ENCODE measurements at places on chromosomes 1 and 21. TPM values are rescaled to one million over a fixed set of nuclear protein-coding genes. Genes with fewer than 3 reads are reported as not detected.

DNA sequence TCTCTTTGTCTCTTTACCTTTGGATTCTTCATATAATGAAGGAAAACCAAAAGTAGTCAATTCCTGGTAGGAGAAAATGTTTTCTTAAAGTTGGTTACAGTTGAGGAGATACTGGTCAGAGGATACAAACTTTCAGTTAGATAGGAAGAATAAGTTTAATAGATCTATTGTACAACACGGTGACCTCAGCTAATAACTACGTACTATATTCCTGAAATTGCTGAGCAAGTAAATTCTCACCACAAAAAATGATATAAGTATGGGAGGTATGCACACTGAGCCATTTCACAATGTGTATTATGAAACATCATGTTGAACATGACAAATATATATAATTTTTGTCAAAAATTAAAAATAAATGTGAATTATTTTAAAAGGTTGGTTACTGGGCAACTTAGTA, 20.4 kb downstream of the SSX2IP start:
- no peak for DNase-seq

- no peak for DNase-seq
Observed at GRCh38 chr1:86259390-86259789, 102.8 kb upstream of the COL24A1 start.

DNA sequence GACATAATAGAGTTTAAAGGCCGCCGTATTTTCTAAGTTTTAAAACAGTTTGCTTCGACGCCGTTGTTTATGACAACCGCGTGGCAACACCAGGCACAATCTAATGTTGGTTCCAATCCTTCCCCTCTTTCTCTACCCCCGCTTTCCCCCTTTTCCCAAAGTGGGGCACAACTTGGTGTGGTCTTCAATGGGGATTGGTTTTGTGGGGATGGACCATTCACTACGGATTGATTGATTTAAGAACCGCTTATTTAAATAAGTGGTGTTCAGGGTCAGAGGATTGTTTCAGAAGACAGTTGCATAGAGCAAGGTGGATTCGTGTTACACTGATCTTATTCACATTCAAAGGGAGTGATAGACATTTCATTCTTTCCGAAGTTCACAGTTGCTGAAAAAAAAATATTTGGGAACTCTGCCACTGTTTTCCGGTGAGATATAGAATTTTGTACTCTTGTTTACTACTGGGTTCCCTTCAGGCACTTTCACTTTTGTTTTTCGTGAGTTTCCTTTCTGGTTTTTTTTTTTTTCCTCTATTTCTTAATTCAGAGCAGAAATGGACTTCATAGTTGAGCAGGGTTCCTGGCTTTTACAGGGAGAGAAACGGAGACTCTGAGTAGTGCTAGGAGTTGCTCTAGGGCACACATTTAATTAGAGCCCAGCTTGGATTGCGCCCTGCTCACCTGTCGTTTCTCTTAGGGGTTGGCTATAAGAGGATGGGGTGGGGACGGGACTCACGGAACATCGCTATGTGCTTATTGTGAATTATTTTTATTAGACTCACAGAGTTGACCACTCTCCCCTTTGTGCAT, 79.6 kb upstream of the AK4 start:
- no peak for DNase-seq

TGFBR3 gene
- polyA plus RNA-seq, result 6.8 TPM

CHI3L2 gene
- polyA plus RNA-seq, result 0.24 TPM

- no peak for DNase-seq
Observed at GRCh38 chr1:119739150-119739549, 27.4 kb downstream of the PHGDH start.

DNA sequence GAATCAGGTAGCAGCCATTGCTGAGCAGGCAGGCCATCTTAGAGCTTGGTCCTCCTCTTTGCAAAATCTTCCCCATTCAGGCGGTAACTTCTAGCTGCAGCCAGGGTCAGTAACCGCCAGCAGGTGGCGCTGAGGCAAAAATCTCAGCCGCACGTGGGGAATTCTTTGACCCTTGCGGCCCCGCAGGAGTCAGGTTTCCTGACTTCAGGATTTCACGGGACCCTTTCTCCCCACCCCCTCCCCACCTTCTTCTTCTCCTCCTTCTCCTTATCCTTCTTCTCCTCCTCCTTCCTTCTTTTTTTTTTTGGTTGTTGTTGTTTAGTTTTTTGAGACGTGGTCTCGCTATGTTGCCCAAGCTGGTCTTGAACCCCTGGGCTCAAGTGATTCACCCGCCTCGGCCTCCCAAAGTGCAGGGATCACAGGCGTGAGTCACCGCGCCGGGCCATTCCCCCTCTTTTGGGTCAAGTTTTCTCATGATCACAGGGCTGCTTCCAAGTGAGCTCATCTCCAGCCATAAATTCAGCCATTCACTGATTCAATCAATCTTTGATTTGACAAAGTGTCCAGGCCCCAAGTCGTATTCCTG, 33.4 kb upstream of the TENT5B start:
- DNase-seq, result peak; percentile 81

DNA sequence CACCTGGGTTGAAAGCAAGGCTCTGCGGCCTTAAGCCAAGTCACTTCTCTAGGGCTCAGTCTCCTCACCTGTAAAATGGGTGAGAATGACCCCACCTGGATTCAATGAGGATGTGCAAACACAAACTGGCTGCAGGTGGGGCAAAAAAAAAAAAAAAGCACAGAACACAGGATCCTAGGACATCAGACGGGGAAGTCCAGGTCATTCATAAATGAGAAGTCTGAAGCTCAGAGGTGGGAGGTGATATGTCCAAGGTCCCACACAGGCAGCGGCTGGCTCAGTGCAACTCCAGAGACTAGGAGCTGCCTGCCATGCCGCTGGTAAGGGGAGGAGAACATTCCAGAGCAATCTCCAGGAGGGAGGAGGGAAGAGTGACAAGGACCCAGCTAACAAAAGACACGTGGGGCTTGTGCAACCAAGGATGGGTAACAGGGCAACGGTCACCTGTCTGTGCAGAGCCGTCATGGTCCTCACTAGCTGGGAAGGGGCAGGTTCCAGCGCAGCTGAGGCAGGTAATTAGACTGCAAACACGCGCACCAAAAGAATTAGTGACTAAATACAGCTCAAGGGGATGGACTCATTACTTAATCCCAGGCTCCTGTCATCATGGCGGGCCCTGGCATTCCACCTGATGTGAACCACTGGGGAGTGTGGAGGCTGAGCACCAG, 19.5 kb downstream of the IFFO2 start:
- DNase-seq, result no peak

DNA sequence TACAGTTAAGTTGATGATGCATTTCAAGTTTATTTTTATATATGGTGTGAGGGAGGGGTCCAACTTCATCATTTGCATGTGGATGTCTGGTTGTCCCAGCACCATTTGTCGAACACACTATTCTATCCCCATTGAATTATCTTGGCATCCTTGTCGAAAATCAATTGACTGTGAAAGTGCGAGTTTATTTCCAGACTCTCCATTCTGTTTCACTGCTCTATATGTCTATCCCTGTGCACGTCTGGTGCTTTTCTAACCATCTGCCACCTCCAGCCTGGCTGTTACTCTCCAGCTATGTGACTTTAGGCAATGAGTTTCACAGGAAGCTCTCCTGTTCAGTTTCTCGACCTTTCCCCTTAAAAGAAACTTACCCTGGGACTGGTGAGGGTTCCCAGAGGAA, 137.1 kb upstream of the KLHDC7A start:
- no peak for DNase-seq

SYNC gene
- 74.7 TPM for polyA plus RNA-seq

- DNase-seq, result peak; percentile 58
Observed at GRCh38 chr1:110674337-110675059, at the start of gene KCNA3. KCNA3 (minus strand) TSS chr1:110674940; CDS start chr1:110674809, 131 bp downstream.

KCNE2 gene
- polyA plus RNA-seq, result 0.12 TPM

DNA sequence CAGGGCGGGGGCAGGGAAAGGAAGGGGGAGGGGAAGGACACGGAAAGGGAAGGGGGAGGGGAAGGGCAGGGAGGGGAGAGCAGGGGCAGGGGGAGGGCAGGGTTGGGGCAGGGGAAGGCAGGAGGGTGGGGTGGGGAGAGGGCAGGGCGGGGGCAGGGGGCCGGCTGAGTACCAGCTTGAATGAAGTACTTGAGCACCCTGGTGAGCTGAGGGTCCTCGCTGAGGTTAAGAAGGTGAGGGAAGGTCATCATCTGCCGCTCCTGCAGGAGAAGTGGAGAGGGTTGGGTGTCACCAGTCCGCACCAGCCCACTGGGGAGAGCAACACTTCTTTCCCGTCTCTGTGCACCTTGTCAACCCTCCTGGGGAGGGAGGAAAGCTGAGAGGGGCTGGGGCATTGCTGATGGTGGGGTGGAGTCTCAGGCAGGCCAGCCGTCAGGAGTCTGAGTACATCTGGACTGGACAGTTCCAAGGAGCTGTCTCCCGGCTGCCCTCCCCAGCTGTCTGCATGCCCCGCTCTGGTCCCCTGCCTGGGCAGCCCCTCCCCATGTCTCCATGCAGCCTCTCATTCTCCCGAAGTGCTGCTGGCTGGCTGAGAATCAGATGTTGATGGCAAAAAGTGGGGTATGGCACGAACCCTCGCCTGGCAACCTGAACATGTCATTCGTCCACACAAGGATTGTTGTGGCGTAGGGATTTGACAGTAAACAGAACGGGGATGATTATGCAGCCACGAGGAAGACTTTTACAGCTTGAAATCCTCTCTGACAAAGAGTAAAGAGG, 70.0 kb downstream of the SCCPDH start:
- DNase-seq, result no peak

CYP4Z1 gene
- polyA plus RNA-seq, result 0.29 TPM

GRCh38 chr1:98197356-98197755, 276.5 kb upstream of the DPYD start:
- no peak for DNase-seq

- no peak for DNase-seq
Observed at GRCh38 chr1:107793896-107794453, 171.0 kb downstream of the VAV3 start.

MYOG gene
- polyA plus RNA-seq, result 160 TPM

GRCh38 chr1:212098310-212098709, 62.8 kb downstream of the DTL start:
- no peak for DNase-seq

GABRD gene
- polyA plus RNA-seq, result 0.66 TPM

GRCh38 chr1:18121072-18121820, 13.6 kb downstream of the IGSF21 start:
- DNase-seq, result no peak

DNA sequence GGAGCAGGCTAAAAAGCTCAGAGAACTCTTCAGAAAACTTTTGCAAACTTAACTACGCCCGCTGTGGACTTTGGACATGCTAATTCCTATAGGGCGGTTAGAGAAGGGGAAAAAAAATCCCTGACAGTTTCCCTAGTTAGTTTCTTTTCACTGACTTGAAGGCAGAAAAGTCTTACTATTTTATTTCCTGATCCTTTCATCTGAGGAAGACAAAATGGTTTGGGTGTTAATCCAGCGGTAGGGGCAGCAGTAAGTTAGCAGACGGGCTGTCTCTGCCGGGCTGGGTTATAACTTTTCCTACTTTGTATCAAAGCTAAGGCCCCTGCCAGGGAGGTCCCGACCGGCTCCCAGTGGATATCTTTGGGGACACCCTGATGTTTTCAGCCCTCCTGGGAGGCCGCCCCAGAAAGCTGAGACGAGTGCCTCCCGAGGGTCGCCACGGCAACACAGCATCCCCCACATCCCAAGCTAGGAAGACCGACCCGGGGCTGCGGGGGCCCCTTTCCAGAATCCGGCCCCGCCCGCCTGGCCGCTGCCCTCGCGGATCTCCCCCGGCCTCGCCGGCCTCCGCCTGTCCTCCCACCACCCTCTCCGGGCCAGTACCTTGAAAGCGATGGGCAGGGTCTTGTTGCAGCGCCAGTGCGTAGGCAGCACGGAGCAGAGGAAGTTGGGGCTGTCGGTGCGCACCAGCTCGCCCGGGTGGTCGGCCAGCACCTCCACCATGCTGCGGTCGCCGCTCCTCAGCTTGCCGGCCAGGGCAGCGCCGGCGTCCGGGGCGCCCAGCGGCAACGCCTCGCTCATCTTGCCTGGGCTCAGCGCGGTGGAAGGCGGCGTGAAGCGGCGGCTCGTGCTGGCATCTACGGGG, 162.6 kb downstream of the RUNX1 start:
- peak; percentile 35 for DNase-seq

- no peak for DNase-seq
Observed at GRCh38 chr21:38643404-38644023, 145.2 kb upstream of the ERG start.

DNA sequence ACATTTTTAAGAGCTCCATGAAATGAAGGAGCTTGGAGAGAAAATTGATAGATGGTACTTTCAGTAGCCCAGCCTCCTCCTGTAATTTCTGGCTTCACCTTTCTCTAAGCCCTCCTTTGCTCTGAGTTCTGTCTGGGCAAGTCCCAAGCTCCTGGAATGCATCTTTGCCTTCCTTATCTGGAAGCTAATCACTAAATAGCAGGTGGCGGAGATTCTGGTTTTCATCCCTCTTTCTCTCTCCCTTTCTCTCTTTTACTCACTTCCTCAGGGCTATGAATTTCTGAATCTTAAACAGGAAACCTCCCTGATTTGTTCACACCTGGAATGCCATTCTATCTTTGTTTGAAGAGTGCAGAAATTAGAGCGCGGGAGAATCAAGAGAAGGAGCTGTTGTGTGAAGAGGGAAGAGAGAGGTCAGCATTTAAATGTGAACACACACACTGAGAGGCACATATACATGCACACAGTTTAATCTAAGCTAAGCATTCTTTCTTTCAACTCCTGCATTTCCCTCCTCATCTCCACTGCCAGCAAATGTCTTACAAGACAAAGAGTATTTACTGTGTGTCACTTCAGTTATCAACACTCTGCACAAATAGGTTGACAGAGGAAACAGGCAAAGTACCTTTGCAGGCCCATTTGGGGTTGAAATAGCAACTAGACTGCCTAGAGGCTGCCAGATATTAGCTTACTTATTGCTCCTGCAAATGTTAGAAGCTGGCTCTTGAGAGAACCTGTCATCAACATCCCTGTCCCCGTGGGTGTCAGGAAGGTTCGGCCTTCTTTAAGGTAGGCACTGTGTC, 199.4 kb upstream of the CAMK1G start:
- no peak for DNase-seq

GRCh38 chr21:28737674-28738419, 254.8 kb downstream of the LTN1 start:
- DNase-seq, result no peak

- DNase-seq, result no peak
Observed at GRCh38 chr21:26185021-26185420, 14.5 kb upstream of the APP start.

- peak; percentile 65 for DNase-seq
Observed at GRCh38 chr1:165828103-165828668, 772 bp downstream of the UCK2 start.

NEK2 gene
- polyA plus RNA-seq, result not detected

DNA sequence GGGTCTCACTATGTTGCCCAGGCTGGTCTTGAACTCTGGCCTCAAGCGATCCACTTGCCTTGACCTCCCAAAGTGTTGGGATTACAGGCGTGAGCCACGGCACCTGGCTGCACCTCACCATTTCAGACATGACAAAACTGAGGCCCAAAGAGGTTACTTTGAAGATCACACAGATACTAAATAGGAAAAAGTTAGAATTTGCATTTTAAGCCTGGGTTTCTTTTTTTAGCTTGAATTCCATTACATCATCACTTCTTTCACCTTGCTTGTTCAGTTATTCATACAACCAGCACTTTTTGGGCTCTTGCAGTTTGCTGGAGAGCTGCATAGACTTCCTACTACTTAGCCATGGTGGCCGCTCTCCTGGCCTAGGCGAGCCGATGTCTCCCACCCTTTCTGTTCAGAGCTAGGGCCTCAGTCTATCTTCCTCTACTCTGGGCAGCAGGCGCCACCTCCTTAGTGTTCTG, 16.3 kb upstream of the CD2 start:
- no peak for DNase-seq

ERICH3 gene
- 0.12 TPM for polyA plus RNA-seq

Data from psoas muscle (tissue), 8 donors.